Stimulated activated naive CD4-positive, alpha-beta T cell treated with Interleukin-2 at 50 U/mL for 16 hours (primary cell): ENCODE measurements at places on chromosomes 2 and 18.

DNA sequence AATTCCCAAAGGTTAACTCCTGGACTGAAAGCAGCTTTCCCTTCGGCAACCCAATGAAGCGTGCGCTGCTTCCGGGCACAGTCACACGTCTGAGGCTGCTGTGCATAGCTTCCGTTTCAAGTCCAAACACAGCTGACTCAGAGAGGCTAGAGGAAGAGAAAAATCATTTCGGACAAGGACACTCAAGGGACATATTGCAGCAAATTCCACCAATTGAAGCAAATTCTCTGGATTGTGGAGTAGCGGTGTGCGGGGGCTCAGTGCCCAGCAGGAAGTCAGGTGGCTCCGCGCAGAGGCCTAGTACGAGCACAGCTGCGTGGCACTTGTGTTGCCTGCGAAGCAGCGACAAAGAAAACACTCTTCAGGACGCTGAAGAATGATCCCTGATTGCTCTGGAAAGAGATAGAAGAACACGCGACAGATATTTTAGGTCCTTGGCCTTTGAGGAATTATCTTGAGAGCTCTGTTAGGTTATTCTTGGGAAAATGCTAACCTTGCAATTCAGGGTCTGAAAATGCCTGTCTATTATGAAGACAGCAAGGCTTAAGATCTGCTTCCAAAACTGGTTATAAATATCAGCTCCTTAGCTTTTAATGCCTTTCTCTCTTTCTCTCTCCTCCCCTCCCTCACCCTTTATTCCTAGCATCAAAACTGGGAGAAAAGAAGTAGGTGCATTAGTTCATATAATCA, 352.6 kb upstream of the DLGAP1 start:
- DNase-seq = no peak

DNA sequence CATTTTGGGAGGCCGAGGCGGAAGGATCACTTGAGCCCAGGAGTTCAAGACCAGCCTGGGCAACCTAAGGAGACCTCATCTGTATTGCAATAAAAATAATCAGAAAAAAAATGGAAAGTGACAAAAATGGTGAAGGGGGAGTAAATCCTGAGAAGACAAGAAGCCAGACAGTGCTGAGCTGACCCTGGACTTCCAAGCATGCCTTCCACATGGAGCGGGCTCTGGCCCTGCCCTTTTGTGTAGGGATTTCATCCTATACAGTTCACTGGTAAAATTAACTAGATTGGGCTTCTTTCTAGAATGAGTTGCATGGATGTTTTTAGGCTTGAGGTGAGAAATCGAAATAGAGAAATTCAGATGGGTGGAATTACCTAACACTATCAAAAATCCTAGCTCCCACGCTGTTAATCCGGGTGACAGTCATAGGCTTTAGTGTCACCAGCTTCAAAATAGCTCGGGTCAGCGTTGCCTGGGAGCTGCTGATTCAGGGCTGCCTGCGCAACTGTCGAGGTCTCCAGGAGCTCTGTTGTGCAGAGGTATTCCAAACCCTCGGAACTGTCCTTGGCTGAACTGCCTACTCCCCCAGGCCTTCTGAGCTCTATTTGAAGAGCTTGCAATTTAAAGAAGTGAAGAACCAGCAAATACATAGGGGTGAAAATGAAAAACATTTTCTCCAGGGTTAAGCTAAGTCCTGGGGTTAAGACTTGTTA, 21.5 kb upstream of the ZNF532 start:
- DNase-seq = no peak

- no peak for DNase-seq
These were observed 106.3 kb downstream of the MSH2 start for GRCh38 chr2:47509250-47509649.

DNA sequence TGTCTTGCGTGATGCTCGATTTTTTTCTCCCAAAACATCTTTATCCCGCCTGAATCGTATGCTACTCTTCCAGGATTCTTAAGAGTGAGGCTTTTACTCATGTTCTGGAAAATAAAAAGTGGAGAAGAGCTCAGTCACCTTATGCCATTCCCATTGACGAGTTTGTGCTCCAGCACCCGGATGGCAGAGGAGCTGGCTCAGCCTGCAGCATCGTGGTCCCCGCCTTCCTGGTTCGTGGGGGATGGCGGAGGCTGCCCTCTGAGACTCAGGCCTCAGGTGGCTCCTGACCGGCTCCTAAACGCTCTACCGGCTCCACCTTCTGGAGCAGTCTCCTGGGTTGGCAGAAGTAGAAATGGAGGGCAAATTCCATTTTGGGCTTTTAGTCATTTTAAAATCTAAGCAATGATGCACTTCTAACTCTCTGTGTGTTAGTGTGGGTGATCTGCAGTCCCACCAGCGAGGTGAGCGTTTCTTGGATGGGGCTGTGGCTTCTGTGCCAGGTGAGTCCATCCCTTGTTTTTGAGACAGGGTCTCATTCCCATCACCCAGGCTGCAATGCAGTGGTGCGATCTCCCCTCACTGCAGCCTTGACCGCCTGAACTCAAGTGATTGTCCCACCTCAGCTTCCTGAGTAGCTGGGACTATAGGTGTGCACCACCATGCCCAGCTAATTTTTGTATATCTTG, 27.8 kb downstream of the RTP5 start:
- DNase-seq = no peak

DNA sequence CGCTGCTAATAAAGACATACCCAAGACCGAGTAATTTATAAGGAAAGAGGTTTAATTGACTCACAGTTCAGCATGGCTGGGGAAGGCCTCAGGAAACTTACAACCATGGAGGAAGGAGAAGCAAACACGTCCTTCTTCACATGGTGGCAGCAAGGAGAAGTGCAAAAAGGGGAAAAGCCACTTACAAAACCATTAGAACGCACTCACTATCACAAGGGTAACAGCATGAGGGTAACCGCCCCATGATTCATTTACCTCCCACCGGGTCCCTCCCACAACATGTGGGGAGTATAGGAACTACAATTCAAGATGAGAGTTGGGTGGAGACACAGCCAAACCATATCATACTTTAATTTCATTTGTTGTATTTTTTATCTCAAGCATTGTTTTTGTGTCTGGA, 67.5 kb downstream of the ATP9B start:
- DNase-seq = no peak

GRCh38 chr18:77063260-77063659, 69.3 kb downstream of the MBP start:
- DNase-seq = peak; percentile 80
